ENCODE measurements at places on chromosomes 12 and 14. TPM values are rescaled to one million over a fixed set of nuclear protein-coding genes. Genes with fewer than 3 reads are reported as not detected.

GRCh38 chr12:120376416-120376815, 7.5 kb upstream of the MSI1 start:
- DNase-seq = no peak
- peaks cover 3% of the 10 kb centered on the region for H3K4me1 ChIP-seq
- no peak overlapping the region for H3K4me3 ChIP-seq

Gene KRT75
- total RNA-seq = not detected

Gene KIF26A
- total RNA-seq = 7.1 TPM

- H3K27me3 ChIP-seq = no peaks in the 10 kb centered on the region
- no peaks in the 10 kb centered on the region for H3K36me3 ChIP-seq
- no peak overlapping the region for H3K27ac ChIP-seq
- no peak for DNase-seq
These were observed 100.4 kb upstream of the SRRM4 start for GRCh38 chr12:118880720-118881493.

DNA sequence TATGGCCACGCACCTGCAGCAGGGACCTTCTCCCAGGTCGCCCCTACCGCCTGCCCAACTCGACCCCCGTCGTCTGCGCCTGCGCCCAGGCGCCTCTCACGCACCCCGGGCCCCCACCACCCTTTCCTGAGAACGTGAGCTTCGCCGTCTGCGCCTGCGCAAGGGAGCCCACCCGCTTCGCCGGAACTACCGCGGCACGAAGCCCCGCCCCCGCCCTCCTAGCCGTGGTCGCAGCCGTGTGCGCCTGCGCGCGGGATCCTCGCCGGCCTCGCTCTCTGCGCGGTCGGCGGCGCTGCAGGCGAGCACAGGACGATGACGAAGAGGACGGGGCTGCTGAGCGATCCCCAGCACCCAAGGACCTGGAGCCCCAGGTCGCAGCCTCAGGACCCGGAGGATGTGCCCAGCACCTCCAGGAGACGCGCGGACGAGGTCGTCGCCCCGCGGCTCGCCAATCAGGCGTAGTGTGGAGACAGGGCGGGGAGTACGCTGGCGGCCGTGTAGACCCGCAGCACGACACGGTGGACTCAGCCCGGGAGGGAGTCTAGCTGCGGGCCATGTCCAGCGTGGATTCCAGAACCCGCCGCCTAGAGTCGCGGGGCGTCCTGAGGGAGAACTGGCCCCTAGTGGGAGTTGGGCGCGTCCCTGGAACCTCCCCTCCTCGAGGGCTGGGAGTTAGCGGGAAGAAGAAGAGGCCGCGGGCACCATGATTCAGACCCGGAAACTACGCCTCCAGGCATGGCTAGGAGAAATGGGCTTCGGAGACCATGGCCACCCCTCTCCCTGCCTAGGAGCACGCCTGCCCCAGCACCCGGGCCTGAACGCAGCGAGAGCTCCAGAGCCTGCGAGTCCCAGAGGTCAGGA, 1120.8 kb upstream of the TMEM132C start:
- H3K4me3 ChIP-seq = no peak overlapping the region
- no peaks in the 10 kb centered on the region for H3K4me1 ChIP-seq
- H3K27me3 ChIP-seq = no peaks in the 10 kb centered on the region

Gene SMIM41
- 0.83 TPM for total RNA-seq

Gene BBOF1
- 1.4 TPM for total RNA-seq

- H3K4me1 ChIP-seq = peaks cover 11% of the 10 kb centered on the region
- no peaks in the 10 kb centered on the region for H3K27me3 ChIP-seq
- H3K4me3 ChIP-seq = no peak overlapping the region
- peak overlapping the region; percentile 68 for H3K27ac ChIP-seq
These were observed 2.9 kb upstream of the PCNX1 start for GRCh38 chr14:70904373-70904772.

Gene MSI1
- total RNA-seq = 3.3 TPM

DNA sequence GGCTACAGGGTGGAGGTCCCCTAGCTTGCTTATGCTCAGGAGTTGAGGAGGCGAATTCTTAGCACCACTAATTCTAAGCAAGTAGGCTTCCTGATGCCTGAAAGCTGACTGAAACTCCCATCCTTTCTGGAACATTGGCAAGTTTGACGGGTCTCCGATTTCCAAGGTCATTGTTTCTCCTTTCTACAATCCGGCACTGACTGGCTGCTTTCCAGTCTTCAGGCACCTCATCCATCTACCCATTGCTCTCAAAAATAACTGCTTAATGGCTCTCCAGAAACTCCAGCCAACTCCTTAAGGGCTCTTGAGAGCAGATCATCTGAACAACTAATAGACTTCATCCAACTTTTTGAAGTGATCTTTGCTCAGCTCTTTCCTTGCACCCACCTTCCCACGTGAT, 13.3 kb downstream of the REM2 start:
- DNase-seq = no peak
- no peaks in the 10 kb centered on the region for H3K27me3 ChIP-seq
- H3K4me3 ChIP-seq = no peak overlapping the region
- H3K36me3 ChIP-seq = peaks cover 15% of the 10 kb centered on the region

DNA sequence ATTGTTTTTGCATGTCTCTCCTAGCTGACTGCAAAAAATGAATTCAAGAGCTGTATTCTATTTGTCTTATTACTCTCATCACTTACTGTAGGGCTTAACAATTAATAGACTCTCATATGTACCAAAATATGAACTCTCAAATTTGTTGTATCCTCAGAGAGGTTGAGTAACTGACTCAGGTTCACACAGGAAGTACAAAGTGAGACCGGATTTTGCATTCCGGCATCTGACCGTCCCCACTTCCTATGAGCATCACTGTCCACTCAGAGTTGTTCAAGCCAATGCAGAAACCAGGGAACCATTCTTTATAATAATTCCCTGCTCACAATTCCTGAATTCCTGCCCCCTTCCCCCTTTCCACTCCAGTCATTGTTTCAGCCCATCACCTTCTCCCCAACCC, 113.3 kb upstream of the AMIGO2 start:
- no peaks in the 10 kb centered on the region for H3K27me3 ChIP-seq
- H3K27ac ChIP-seq = no peak overlapping the region
- no peak overlapping the region for H3K4me3 ChIP-seq
- no peak for DNase-seq

Gene CCDC197
- total RNA-seq = not detected

Gene KRT2
- not detected for total RNA-seq

- H3K4me1 ChIP-seq = peaks cover 24% of the 10 kb centered on the region
- H3K36me3 ChIP-seq = no peaks in the 10 kb centered on the region
- H3K27ac ChIP-seq = peak overlapping the region; percentile 64
- no peak for DNase-seq
- H3K27me3 ChIP-seq = peaks cover 23% of the 10 kb centered on the region
These were observed 599 bp upstream of the TRHDE start for GRCh38 chr12:72271451-72272090.

GRCh38 chr12:94768398-94769046, 118.2 kb upstream of the TMCC3 start:
- no peak overlapping the region for H3K4me3 ChIP-seq
- DNase-seq = no peak
- no peaks in the 10 kb centered on the region for H3K27me3 ChIP-seq
- H3K36me3 ChIP-seq = no peaks in the 10 kb centered on the region

Gene TMEM119
- total RNA-seq = 6.2 TPM

DNA sequence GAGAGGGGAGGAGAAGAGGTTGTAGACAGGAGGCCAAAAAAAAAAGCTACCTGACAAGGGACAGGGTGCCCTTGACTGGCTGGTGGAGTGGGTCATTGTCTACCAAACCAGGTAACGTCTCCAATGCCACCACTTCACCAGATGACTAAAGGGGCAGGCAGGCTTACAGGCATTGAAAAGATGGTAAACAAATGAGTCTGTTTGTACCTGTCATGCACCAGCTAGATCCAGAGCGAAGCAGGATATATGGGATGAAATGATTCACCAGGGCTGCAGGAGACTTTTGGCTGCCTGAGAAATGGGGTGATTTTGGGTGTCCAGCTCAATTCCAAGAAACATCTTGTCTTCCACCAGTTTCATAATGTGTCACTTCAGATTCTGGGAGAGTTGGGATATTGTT, 4.0 kb downstream of the C12orf54 start:
- no peak overlapping the region for H3K27ac ChIP-seq
- no peaks in the 10 kb centered on the region for H3K36me3 ChIP-seq
- no peaks in the 10 kb centered on the region for H3K4me1 ChIP-seq
- no peak overlapping the region for H3K4me3 ChIP-seq
- H3K27me3 ChIP-seq = peaks cover 3% of the 10 kb centered on the region

Gene FGF6
- not detected for total RNA-seq

DNA sequence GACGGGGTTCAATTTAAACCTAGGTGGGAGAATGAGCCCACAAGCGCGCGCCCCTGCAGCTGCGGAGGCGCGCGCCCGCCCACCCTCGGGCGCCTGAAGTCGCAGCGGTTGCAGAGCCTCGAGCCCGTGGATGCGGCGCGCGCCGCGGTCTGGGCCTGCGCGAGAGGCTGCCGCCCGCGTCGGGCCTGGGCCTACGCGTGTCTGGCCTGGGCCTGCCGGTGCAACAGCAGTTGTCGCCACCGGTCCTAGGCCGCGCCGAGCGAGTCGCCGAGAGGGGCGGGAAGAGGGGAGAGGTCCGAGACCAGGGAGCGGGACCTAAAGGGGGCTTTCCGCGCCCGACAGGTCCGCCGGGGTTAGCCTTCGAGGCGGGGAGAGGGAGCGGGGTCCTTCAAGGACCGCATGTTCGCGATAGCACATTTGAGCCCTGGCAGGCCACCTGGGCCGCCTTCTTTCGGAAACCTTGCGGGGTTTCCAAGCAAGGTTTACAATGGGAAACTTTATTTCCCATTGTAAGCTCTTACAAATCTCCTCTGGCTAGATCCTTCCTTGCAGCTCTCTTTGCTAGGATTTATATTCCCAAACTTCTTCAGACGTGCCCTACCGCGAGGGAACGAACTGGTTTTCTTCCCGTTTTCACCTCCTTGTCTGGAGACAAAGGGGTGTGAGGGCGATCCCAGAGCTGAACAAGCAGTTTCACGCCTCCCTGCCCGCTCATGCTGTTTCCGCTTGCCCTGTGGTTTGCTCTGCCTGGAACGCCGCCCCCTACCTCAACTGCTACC, 6.8 kb downstream of the SIX6 start:
- H3K27ac ChIP-seq = no peak overlapping the region
- H3K4me3 ChIP-seq = no peak overlapping the region
- H3K4me1 ChIP-seq = peaks cover 8% of the 10 kb centered on the region
- peaks cover 64% of the 10 kb centered on the region for H3K27me3 ChIP-seq
- no peak for DNase-seq
- H3K36me3 ChIP-seq = no peaks in the 10 kb centered on the region

Gene TTC5
- total RNA-seq = 28.6 TPM

Gene NCAPD2
- total RNA-seq = 12.6 TPM

All from adrenal gland (tissue), 19 donors.